ENCODE measurements at places on chromosomes 7 and 10.

- peak; percentile 10 for DNase-seq
Observed at GRCh38 chr7:24572393-24572996, 757 bp upstream of the PALS2 start.

DNA sequence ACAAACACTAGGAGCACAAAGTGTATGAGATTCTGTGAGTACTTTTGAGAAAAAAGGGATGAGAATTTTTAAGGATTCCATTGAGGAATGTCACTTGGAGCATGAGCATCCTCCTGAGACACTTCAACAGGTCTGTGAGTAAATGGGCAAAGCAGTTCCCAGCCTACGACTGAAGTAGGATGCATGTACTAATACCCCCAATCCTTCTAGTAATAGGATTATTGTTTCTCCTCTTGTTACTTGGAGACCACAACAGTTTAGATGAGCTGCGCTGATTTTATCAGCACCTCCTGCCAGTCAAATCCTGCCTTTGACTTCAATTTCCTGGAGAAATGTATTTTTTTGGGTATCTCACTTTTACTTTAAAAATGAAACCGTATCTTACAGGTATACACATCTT lies 820 bp downstream of the BBS9 start:
- DNase-seq: no peak

DNA sequence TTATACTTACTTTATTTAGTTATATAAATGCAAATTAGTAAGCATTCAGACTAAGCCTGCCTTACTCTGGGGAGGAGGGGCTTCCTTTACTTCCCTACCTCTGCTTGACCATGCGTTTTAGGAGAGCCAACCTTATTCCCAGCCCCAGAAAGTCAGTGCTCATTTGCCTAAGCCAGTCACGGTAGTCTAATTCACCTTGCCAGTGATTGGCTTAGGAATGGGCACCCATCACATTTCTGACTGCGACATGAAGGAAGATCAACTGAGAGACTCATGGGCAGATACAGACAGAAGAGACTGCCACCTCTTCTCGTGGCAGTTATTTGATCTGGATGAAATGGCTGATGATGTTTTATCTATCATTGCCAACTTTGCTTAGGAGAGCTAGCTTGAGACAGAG lies 29.5 kb downstream of the RPA3 start:
- no peak for DNase-seq

DNA sequence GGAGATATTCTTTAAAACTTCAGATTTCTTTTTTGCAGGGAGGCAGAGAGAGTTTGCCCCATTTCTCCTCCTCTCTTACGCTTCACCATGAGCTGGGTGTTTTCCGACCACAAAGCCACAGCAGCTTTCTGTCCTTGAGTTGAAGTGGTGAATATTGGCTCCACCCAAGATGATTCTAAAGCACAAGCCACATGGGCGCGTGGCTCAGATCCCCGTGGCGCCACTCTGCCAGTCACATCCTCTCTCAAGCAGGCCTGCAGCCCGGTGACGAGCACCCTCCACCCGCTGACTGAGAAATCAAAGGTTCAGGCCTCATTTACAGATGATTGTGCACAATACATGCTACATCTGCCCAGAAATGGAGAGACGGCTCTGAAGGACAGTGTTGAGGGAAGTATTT lies 27.6 kb upstream of the RNF32 start:
- peak; percentile 34 for DNase-seq

DNA sequence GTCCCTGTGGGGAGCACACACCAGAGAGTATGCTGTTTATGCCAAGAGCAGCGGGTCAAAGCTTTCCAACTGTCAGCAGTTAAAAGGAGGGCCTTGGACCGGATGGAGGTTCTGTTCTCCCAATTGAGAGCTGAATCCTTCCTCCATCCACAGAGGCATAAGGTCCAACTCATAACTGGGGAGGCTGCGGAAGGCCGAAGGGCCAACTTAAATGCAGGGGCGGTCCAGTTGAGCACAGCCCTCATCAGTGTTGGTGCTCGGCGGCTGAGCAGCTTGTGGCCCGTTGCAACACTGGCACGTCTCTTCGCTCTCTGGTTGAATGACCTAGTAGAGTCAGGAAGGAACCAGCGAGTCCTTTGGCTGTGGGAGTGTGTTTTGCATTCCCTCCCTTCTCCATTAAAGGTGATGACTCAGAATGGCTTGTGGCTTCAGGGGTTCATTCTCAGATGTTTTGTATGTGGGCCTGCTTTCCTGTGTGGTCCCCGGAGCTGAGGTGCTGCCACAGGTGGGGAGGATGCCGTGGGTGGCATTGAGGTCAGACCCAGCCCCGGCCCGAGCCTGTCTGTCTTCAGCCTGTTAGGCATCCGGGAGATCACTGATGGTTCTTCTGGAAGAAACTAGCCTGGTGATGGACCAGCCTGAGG lies 44.8 kb upstream of the DMBT1 start:
- peak; percentile 48 for DNase-seq

GRCh38 chr10:22615819-22616499 lies 98.4 kb downstream of the PIP4K2A start:
- peak; percentile 52 for DNase-seq

GRCh38 chr10:120987359-120987758 lies 136.2 kb downstream of the WDR11 start:
- DNase-seq: no peak

GRCh38 chr7:134449680-134450079 lies 9.2 kb downstream of the AKR1B1 start:
- no peak for DNase-seq

Measured in effector CD4-positive, alpha-beta T cell (primary cell).